ENCODE measurements at places on chromosomes 3 and 15.

DNA sequence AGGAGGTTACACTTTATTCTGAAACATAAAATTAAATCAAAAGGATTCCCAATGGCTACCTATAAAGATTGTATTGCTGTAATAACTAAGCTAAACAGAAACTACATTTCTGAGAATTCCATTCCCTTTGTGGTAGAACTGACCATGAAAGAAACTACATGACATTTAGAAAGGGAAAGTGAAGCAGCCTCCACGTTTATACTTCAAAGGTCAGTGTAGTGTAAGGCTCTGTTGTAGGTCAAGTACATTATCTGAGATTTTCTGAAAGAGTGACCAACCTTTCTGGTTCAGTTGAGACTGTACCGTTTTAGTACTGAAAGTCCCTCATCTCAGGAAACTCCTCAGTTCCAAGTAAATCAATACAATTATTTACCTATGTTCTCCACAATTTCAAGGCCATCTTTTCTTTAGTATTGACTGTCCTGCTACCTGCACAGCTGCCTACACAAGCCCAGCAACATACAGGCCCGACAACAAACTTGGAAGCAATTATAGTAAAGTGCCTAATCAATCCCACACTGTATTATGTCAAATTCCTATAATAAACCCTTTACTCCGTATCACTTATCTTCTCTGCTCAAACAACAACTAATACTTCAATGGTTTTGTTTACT is 343.0 kb downstream of the PLOD2 start:
- DNase-seq, result no peak

- DNase-seq, result peak; percentile 35
These were observed 439.2 kb downstream of the MCTP2 start for GRCh38 chr15:94670438-94671034.

GRCh38 chr3:141646760-141647561 is 91.1 kb upstream of the RNF7 start:
- DNase-seq, result peak; percentile 37

DNA sequence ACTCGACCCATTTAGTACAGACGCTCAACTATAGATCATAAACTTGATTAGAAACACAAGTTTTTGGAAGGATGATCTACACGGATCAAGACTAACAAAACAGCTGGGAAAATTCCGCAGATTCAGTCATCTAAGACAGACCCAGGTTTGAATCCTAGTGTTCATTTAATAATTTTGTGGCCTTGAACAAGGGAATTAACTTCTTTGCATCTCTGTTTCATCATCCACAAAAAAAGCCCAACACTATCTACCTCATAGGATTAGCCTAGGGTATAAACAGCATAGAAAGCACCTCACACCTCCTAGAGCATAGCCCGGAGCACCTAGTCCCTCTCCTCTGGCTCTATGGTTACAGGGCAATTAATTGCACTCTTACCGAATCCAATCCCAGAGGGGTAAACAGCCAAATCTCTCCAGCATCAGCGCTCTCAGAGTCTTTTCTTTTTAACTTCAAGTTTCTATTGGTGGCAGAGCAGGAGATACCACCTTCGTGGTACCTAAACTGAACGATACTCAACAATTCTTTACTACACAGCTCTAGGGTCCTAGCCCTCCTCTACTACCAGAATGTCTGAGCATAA is 3.5 kb downstream of the TBL1XR1 start:
- no peak for DNase-seq

- no peak for DNase-seq
These were observed 147.9 kb downstream of the SERPINI1 start for GRCh38 chr3:167883452-167883851.

- no peak for DNase-seq
These were observed 313.2 kb upstream of the THBS1 start for GRCh38 chr15:39267685-39268084.

DNA sequence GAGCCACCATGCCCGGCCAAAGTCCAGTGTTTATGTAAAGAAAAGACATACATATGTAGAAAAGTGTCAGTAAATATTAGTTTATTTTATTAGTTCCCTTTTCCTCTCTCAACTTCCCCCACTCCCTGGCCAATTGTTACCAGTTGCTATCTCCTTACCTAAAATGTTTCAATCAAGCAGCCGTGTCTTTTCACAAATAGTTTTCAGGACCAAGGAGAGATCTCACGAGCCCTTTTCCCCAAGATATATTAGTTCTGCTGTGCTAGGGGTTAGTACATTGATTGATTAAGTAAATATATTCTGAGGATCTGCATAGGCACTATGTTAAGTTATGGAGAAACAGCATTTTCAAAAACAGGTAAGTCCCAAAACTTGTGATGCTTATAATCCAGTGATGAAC is 87.4 kb downstream of the ZIC4 start:
- no peak for DNase-seq

GRCh38 chr15:64975390-64975789 is 14.3 kb downstream of the SPG21 start:
- no peak for DNase-seq

DNA sequence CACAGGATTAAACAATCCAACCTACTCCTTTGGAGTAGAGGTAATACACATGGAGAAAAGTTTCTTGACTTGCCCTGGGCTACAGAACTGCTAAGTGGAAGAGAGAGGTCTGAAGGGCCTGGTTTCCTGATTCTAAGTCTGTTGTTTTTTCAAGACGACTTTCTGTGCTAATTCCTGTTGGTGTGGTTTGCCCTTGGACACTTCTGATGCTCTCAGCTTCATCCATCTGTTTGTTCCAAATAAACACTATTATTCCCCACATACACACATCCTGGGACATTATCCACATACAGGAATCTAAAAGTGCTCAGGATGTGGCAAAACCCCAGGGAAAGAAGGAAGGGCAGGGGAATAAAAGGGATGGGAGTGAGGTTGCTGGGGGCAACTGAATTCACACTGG is 393.5 kb upstream of the TBL1XR1 start:
- DNase-seq, result no peak

DNA sequence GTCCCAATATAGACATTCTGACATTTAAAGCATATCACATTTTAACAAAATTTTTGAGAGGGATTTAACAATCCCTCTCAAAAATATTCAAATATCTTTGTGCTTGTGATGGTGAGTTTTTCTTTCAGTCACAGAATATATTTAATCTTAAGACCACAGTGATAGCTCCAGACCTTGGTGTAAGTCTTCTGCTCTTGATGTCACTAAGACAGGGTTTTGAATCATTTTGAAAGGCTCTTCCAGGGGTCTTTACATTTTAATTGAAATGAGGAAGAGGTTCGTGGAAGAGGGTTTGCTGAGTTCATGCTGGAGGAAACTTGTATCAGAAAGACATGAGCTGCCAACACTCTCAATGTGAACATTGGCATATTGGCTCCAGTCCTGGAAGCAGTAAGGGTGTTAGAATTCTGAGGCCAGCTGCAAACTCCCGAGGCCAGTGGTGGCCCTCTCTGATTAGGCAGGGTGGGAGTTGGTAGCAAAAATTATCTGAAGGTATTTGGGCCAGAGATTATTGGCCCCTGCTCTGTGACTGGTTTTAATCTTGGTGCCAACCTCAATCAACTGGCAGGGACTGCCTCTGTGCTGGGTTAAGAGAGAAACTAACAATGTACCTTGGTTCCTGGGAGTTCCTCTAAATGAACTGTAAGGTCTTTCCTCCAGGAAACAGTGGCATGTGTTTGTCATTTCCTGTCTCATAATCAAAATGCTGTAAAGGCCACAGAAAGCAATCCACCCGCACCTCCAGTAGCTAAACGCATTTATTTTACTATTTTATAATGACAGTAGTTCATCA is 5.3 kb downstream of the POU1F1 start:
- DNase-seq, result no peak

- DNase-seq, result no peak
These were observed 317.6 kb upstream of the ZNF385D start for GRCh38 chr3:22068619-22069018.

DNA sequence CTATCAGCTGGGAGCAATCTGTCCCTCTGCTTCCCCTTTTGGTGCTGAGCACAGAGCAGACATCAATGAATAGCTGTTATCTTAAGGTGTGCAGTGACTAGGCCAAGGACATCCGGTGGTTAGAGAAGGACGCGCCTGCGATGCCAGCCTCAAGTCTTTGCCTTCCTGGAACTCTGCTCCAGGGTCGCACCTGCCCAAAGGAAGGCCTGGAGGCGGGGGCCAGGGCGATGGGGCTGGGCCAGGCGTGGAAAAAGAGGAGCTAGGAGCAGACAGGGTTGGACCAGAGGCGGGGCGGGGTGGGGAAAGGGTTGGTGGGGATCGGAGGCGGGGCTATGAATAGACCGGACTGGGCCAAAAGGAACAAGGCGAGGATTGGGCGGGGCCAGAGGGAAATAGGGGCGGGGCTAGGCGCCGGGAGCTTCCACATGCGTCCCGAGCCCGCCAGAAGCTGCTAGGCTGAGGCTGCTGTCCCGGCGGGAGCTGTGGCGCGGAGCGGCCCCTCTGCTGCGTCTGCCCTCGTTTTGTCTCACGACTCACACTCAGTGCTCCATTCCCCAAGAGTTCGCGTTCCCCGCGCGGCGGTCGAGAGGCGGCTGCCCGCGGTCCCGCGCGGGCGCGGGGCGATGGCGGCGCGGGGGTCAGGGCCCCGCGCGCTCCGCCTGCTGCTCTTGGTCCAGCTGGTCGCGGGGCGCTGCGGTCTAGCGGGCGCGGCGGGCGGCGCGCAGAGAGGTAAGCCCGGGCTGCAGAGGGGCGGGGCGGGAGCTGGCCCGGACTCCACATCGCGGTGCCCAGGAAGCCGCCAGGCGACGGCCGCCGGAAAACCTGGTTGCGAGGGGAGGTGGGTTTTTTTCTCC is at the start of gene CHRNA5:
Gene CHRNA5 (plus strand): TSS at position 424 of the 854 bp plus-strand sequence. CDS start 200 bp downstream, at position 624.
- peak; percentile 87 for DNase-seq

- no peak for DNase-seq
These were observed 64.9 kb upstream of the POLG start for GRCh38 chr15:89399238-89400115.

- DNase-seq, result no peak
These were observed 18.7 kb downstream of the ZNF80 start for GRCh38 chr3:114218578-114219185.

GRCh38 chr3:69671082-69671952 is 67.9 kb upstream of the MITF start:
- DNase-seq, result peak; percentile 6

DNA sequence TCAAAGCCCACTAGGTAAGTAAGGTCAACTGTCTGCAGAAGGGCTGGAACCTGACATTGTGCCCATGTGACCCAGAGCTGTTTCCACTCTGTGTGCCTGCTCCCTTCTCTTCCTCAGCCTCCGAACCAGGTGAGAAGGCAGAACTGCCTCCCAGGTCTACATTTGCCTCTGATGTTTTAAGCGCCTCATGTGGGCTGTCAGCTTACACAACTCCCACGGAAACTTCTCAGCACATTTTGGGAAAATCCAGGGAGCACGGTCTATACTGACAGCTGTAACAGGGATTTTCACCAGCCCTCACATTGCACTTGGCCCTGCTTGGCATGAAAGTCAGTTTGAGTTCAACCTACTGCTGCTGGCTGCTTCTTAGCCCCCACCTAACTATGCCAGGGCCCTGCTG is 46.9 kb upstream of the SLC24A5 start:
- DNase-seq, result no peak

GRCh38 chr3:102904629-102905028 is 469.8 kb downstream of the ZPLD1 start:
- no peak for DNase-seq

DNA sequence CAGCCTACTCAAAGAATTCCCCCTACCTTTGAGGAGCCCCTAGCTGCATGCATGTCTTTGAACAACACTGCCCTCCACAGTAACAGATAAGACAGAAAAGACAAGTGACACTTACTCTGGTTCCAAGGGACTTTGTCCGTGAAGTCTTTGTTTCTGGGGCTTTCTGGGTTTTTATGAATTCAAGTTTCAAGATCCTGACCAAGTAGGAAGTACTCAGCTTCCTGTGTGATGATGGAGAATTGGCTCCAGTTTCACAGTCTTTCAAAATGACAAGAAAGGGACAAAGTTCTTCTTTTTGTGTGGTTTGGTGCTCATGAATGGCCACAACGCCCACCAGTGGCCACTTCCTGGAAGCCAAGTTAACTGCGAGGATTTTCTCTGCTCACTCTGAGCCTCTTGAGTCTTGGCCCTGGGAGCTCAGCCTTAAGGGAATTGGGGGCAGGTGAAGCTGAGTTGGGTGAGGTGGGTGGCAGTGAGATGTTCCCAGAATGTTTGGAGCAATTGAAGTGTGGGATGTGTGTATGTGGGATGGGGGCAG is at the start of gene CCR1:
Gene CCR1 (minus strand): TSS at position 147 of the 538 bp plus-strand sequence. CDS start 4,000 bp downstream, outside the sequence.
- DNase-seq, result no peak

- peak; percentile 22 for DNase-seq
These were observed 25.1 kb downstream of the C3orf18 start for GRCh38 chr3:50542177-50543034.

DNA sequence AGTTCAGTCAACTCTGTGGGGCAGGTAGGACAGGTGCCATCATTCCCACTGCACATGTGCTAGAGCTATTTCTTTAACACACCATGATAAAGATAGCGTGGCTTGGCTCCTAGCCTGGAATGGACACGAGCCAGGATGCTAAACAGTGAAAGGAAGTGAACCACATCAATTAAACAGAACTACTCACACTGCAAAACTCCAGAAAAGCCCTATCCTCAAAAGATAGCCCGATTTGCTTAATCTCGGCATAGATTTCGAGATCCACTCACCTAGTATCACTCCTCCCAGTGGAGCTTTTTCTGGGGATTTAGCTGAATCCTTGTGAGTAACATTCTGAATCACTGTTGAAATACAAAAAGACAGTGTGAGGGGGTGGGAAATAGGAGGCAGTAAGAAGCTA is 118.0 kb downstream of the ABI3BP start:
- no peak for DNase-seq

DNA sequence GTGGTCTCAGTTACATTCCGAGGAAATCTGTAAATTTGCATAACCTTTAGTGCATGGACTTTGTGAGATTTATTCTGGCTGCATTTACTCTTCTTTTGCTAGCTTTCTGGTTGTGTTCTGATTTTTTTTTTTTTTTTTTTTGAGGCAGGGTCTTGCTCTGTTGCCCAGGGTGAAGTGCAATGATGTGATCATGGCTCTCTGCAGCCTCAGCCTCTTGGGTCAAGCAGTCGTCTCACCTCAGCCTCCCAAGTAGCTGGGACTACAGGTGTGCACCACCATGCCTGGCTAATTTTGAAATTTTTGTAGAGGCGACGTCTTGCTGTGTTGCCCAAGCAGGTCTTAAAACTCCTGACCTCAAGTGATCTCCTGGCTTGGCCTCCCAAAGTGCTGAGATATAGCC is 12.6 kb downstream of the RAB5A start:
- no peak for DNase-seq

DNA sequence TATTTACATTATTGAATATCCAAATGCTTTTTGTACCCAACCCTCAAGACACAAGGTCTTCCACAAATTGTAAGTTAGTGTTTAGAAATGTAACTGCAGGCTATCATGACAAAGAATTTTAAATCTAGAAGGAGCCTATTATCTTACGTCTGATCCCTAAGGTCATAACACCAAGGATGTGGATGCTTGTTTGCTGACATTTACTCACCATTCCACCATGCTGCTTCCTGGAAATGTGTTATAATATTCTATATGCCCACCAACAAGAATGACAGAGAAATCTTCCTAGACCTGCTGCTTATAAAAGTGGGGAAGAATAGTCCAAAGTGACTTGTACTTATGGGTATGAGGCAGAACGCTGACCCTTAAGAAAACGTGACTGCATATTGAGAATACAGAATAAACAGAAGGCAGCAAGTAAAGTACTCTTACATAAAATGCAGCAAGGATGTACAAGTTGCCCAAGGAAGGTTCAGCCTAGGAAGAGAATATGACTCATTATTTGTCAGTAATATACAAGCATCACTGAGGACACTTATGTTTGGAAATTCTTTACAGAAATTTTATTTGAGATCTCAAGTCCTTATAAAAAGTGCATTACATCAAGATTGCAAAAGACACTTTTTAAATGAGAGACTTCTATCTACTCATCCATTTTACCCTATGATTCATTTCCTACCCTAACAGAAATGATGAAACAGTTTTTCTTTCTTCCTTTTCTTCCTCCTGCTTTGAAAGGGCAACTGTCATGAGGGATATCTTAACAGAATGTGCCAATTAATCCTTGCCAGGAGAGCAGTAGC is 59.6 kb downstream of the ESYT3 start:
- DNase-seq, result no peak

Measured in SHP77 treated with DMSO at 0.1 percent for 48 hours (cell line).